Hematopoietic multipotent progenitor cell treated with erythropoietin and hydrocortisone succinate and interleukin-3 and kit ligand, for 6 days (in vitro differentiated cells): ENCODE measurements at places on chromosomes 2 and 18.

GRCh38 chr18:8262221-8262620 is 347.0 kb upstream of the RAB12 start:
- no peak for DNase-seq

- no peak for DNase-seq
Measured at GRCh38 chr18:75045272-75045671, 163.7 kb downstream of the PTGR3 start.

DNA sequence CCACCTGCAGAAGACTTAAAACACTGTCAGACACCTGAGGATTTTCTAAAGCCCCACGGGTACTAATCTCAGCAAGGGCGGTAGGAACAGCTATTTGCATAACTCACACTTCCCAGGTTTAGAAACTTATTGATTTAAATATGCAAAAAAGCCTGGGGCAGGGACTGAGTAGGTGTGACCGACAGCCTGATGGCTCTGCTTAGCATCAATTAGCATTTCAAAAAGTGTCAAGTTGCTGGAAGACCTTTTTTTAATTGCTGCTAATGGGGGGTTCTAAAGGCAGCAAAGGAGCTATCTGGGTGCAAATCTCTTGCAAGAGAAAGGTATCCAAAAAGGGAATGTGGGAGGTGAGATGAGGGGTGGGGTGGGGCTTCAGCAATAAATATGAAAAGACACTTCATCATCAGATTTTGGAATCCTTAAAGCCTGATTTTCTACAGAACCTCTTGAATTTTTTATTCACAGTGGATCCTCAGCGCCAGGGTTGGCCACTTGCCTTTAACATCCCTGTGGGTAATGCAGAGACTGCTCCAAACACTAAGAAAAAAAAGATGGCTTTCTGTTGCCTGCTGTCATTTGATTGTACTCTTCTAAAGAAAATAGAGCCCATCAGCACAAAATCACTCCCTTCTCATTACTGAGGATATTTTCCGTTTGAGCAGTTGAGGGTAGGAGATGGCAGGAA is 121.1 kb upstream of the RMP24 start:
- no peak for DNase-seq

GRCh38 chr2:197293252-197294007 is 17.1 kb downstream of the ANKRD44 start:
- peak; percentile 83 for DNase-seq

GRCh38 chr18:75215663-75216062 is 5.1 kb downstream of the TSHZ1 start:
- DNase-seq: no peak

GRCh38 chr2:197210430-197210829 is 100.2 kb downstream of the ANKRD44 start:
- DNase-seq: peak; percentile 34

- peak; percentile 53 for DNase-seq
Measured at GRCh38 chr2:190469771-190470170, 61.6 kb downstream of the MFSD6 start.

DNA sequence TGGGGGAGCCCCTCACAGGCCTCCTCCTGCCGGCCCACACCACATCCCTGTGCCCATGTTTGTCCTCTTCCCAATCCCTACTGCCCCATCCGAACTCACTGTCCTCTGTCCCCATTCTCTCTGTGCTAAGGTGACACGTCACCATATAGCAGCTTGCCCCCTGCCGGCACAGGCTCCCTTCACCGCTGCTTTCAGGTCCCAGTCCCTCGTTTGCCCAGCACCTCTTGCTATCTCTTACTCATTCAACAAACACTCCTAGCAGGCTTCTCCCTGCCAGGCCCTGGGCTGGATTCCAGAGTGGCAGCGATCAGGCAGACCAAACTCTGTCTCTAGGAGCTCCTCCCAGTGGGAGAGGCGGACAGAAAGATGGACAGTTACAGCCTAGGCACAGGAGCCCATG is 74.3 kb downstream of the TFCP2L1 start:
- no peak for DNase-seq

- DNase-seq: peak; percentile 69
Measured at GRCh38 chr18:32019251-32019948, 775 bp downstream of the RNF125 start.

DNA sequence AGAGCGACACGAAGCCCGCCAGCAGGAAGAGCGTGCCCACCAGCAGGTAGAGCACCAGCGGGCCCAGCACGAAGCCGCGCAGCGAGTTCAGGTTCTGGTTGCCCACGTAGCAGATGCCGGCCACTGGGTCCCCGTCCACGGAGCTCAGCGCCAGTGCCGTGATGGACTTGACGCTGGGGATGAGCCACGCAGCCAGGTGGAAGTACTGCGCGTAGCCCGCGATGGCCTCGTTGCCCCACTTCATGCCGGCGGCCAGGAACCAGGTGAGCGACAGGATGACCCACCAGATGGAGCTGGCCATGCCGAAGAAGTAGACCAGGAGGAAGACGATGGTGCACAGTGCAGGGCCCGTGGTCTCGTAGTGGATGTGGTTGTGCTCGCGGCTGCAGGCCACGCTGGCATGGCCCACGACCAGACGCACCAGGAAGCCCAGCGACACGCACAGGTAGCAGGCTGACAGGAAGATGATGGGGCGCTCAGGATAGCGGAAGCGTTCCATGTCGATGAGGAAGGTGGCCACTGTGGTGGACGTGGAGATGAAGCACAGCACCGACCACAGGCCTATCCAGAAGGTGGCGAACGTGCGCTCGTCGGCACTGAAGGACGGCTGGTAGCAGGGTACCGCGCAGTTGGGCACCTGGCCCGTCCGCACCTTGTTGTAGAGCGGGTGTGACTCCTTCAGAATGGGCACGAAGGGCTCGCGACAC is 2.1 kb downstream of the FZD5 start:
- peak; percentile 53 for DNase-seq

DNA sequence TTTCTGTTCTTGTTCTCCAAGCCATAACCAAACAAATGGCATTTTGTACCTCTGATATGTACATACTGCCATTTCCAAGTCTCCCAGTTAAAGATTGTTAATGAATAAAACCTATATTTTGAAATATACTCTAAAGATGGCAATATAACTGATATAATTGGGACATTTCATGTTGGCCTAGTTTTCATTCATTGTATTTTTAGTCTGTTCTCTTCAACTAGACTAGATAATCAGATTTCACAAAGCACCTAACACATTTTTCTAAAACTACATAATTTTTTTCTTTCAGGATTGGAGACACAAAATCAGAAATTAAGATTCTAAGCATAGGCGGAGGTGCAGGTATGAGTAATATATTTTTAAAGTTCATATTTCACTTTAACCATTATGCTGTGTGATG is 5.6 kb downstream of the HNMT start:
- DNase-seq: no peak

GRCh38 chr18:47283476-47283875 is 32.0 kb upstream of the SKOR2 start:
- peak; percentile 60 for DNase-seq

- DNase-seq: peak; percentile 2
Measured at GRCh38 chr2:40039549-40039948, 260.5 kb upstream of the THUMPD2 start.

DNA sequence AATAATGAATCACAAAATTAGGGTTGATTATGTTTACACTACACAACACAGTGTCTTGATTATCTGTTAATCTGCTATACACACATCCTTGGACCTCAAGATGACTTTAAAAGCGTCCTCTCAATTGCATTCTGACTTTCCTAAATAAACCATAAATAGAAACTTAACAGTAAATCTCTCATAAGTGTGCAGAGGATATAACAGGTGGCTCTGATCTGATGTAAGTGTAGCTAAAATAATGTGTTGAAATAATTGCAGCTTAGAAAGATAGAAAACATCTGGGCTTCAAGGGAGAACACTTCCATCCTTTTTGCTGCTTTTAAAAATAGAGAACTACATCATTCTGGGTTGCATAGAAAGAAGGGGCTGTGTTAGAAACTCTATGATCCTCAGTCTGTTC is 78.4 kb upstream of the EFEMP1 start:
- DNase-seq: no peak

GRCh38 chr2:47405757-47406156 is 2.8 kb downstream of the MSH2 start:
- DNase-seq: peak; percentile 9

DNA sequence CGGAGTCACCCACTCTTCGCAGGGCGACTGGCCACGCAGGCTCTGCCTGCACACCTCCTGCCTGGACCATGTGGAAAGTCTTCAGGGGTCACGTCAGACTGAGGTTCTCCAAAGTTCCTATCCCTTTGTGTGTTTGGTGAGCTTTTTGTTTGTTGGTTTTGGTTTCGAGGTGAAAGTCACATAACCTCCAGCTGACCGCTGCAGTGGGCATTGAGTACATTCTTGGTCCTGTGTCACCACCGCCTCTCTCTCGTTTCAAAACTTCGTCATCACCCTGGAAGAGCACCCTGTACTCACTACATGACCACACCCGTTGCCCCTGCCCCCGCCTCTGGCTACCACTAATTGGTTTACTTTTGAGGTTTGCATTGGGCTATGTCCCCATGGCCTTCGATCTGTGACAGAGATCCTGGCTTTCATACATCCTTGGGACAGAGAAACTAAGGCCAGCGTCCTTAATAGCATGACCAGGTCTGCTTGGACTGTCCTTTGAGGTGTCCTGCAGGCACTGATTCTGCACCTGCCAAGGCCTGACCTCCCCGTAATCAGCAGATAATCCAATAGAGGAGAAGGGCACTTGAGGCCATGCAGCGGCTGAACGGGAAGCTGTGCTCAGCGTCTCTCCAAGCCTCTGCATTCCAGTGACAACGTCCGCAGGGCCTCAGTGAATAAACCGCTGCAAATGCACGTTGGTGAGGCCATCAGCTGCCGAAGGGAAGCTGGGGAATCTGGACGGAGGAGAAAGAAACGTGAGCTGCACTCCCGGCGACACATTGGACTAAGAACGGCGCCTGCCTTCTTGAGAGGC is 46.8 kb downstream of the SH3BP4 start:
- no peak for DNase-seq

DNA sequence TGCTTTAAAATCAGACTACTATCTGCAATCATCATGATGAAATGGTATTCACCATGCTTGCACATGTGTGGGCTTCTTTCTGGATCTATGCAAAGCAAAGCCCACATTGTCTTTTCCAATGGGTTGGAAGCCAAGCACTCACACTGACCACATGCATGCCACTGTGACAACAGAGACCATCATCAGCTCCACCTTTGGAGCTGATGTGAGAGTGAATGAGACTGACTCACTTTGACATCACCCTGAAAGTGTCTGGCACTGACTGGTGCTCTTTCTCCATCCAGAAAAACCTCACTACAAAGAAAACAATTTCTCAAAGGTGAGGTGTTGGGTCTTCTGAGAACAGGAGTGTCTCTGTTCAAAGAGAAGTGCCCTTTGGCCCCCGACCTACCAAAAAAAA is 4.7 kb downstream of the MYO5B start:
- no peak for DNase-seq

GRCh38 chr18:37476182-37476581 is 89.4 kb downstream of the CELF4 start:
- peak; percentile 64 for DNase-seq

DNA sequence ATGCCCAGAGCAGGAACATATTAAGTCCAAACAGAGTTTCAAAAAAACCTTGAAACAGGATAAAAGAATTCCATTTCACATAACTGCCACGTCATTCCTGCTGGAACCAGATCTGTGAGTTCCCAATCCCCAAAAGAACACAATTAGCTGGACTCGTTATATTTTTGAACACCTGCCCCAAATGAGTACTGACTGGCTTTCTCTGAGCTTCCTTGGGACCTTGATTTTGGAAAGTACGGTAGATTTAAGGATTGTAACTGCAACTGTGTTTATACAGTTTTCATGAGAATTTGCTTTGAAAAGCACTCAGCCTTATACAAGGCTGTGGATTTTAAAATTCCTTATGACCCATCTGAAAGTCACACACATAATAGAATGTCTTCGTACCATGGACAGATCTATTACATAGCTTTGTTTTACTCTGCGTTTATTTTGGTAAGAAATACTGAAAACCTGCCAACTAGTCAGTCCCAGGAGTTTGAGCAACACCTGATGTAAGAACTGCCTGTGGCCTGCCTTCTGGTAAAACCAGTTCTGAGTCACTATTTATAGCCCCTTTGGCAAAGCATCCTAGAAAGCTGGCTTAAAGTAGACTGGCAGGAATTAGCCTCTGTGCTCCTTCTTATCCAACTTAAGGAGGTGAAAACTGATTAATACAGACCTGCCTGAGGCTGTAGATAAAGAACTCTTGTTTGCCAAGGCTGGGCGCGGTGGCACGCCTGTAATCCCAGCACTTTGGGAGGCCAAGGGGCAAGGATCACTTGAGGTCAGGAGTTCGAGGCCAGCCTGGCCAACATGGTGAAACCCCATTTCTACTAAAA is 48.1 kb downstream of the MERTK start:
- DNase-seq: peak; percentile 10

- DNase-seq: peak; percentile 8
Measured at GRCh38 chr2:119431976-119432850, 559 bp downstream of the TMEM37 start.
